Stimulated activated CD8-positive, alpha-beta memory T cell treated with anti-CD3 and anti-CD28 coated beads, Interleukin-7, amount 100 ng/mL, for 48 hours (primary cell): ENCODE measurements at places on chromosomes 12 and 14.

- no peak for DNase-seq
Observed at GRCh38 chr12:122569288-122569687, 42.2 kb downstream of the KNTC1 start.

DNA sequence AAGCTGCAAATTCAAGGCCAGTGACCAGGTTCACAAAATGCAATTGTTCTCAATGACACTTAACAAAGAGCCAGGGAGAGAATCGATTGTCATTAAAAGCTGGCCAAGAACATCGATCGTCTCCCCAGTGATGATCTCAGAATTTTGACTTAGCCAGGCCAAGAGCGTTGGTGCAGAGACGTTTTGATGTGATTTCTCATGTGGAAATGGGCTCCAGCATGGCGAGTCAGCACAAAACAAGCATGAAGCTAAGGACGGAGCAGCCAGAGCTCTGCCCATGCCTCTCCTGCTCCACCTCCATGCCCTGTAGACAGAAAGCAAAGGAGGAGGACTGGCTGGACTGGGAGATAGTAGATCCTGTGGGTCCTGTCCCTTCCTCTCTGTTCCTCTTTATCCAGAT is 270.8 kb downstream of the FOXN3 start:
- no peak for DNase-seq

GRCh38 chr12:63912651-63913050 is 68.2 kb downstream of the SRGAP1 start:
- DNase-seq = no peak

DNA sequence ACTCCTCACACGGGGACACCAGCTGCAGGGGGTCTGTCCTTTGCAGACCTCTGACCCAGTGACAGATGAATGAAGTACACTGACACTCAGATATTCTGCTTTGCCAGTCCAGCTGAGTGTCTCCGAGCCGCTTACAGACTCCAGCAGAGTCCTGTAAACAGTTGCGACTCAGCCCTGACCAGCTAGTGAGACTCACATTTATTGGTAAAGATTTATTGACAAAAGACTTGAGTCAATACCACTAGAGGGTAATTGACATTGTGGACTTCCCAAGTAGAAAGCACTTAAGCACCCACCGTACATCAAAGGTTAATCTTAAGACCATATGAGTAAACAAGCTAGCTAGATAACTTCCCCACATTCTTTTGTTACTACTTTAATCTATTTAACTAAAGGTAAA is 9.8 kb upstream of the FKBP4 start:
- DNase-seq = no peak

DNA sequence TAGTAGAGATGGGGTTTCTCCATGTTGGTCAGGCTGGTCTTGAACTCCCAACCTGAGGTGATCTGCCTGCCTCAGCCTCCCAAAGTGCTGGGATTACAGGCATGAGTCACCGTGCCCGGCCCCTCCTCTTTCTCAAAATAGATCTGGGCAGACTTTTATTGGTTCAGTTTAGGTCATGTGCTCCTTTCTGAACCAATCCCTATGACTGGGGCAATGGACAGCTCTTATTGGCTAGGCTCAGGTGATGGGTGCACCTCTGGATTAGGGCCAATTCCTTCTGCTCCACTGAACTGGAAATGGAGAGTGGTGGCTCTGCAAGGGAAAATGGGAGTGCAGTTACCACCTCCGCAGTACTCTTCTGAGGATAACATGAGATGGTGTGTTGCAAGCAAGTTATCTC is 6.2 kb upstream of the ATP6V0A2 start:
- no peak for DNase-seq

GRCh38 chr14:72186523-72186922 is 254.3 kb downstream of the RGS6 start:
- DNase-seq = no peak

DNA sequence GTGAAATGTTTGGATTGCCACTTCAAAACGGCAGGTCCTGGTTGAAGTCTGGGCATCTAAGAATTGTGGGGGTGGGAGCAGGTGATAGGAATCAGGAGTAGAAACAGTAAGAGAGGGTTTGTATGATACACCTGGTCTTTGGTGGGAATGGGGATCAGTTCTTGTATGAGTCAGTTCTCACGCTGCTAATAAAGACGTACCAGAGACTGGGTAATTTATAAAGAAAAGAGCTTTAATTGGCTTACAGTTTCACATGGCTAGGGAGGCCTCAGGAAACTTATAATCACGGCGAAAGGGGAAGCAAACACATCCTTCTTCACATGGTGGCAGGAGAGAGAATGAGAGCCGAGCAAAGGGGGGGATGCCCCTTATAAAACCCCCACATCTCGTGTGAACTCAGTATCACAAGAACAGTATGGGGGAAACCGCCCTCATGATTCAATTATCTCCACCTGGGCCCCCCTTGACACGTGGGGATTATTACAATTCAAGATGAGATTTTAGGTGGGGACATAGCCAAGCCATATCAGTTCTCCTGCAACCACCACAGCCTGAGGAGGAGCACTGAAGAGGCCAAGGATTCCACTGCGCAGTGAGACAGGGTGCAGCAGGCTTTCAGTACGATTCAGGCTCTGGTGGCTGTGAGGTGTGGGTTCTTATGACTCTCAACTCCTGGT is 52.1 kb downstream of the DRAM1 start:
- DNase-seq = no peak
